ENCODE measurements at places on chromosomes 3 and 15.

DNA sequence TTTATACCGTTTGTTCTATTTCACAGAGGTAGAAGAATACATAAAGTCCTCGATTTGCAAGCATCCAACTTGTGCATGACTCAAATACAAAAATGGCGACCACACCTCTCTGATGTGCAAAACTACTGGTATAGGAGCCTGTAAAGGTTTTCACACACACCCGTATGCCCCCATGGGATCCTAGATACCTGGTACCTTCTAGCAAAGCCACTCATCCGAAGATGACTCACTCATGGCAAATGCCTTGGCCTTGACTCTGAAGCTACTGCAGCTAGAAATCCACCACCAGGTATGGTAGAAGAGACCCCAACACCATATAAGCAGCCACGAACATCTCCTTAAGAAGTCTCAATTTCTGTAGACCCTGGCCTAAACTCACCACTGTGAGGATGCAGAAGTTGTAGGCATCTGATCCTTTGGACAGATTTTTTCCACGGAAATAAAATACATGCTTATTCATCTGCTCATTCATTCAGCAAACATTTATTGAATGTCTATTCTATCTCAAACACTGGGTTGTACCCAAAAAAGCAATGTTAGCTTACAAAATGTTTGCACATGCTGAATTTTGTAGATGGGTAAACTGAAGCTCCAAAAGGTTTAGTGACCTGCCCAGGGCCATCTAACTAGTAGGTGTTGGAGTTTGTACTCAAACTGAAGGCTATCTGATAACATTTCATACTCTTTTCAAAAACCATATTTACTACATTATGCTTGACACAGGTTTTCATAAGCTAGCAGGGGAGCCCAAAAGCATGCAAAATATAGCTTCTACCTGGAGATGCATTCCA is 158.8 kb downstream of the RORA start:
- no peak for DNase-seq

DNA sequence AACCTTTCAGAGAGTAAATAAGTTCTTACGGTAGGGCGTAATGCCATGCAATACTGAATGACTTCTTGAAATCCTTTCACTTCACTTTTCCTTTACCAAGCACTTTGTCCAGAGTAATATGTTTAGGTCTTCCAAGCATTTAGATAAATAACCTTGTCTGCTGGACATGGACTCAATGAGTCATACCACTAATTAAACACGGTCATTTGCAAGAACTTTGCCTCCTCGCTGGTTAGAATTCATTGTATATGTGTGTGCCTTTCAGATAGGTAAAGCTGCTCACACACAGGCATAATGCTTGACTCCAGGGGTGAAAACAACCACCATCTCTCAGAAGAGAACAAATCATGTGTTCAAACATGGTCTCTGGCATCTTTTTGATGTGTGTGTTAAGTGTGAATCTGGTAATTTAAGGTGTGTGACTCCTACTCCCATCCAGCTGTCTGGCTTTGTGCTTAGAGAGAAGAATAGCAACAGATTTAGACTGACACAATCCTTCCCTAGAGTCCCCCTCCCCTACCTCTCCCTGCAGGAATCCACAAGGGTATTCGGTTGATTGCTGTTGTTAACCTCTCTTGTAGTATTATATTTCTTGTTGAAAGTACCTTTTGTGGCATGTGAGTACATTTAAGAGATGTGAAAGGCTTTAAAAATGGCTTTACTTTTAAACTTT is 419.0 kb downstream of the CNTN4 start:
- no peak for DNase-seq

GRCh38 chr3:15367059-15367458 is 34.7 kb upstream of the SH3BP5 start:
- DNase-seq: no peak

GRCh38 chr3:119301662-119302061 is 7.5 kb downstream of the ARHGAP31 start:
- no peak for DNase-seq

DNA sequence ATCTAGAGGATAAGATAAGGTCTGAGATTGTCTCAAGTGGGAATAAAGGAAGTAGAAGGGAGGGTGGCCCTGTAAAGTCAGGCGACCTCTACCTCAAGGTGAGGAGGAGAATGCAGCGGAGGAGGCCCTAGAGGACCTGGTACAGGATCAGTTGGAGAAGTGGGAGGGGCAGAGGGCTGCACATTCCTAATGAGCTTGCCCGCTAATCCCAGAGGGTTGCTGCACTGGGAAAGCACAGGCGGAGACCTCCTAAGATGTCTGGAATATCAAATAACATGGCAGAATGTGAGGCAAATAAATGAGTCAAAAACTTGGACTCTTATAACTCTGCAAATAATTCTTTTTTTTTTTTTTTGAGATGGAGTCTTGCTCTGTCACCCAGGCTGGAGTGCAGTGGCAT is 30.2 kb upstream of the VPS8 start:
- no peak for DNase-seq

- DNase-seq: no peak
Observed at GRCh38 chr3:171745577-171746319, 64.5 kb downstream of the PLD1 start.

DNA sequence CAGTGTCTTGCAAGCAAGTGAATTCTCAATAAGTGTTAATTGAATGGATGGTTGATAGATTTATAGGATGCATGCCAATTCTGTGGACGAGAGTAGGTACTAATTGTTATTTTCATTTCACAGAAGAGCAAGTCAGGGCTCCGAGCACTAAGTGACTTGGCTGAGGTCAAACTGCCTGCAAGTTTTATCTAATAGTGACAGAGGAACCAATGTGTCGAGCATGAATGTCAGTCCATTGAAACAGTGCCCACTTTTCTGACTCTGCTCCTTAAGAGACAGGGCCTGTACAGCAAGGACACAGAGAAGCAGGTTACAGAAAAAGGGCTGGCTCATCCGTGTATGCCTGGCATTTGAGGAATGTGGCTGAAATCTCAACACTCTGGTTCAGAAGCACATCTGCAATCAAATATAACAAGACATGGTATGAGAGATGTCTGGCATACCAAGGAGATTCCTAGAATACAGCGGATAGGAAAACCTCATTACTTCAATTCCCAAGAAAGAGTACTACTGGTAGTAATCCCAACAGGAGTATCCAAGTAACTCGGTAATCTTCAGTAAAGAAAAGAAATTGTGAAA is 6.0 kb upstream of the B3GNT5 start:
- no peak for DNase-seq

GRCh38 chr15:47301481-47301880 is 415.8 kb upstream of the SEMA6D start:
- no peak for DNase-seq

- DNase-seq: no peak
Observed at GRCh38 chr15:88890495-88890894, 4.8 kb downstream of the HAPLN3 start.

GRCh38 chr15:82020625-82021394 is 25.0 kb downstream of the MEX3B start:
- no peak for DNase-seq

DNA sequence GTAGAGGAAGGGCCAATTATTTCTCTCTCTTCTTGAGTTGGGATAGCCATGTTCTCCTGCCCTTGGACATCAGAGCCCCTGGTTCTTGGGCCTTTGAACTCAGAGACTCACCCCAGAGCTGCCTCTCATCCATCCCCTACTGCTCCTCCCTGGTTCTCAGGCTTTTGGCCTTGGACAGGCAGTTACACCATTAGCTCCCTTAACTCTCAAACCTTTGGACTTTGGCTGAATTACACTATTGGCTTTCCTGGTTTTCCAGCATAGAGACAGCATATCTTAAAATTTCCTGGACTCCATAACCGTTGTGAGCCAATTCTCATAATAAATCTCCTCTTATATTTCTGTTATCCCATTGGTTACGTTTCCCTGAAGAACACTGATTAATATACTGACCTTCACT is 63.7 kb upstream of the CHL1 start:
- no peak for DNase-seq

DNA sequence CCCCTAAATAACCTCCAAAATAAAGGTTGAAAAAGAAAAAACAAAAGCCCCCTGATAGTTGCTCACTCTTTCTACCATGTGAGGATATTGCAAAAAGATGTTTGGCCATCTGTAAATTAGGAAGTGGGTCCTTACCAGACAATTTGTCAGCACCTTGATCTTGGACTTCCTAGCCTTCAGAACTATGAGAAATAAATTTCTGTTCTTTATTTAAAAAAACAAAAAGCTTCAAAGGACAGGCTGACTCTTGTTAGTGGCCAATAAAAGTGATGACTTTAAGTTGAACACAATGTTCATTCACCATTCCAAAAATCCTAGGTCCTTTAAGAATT is 103.5 kb downstream of the CBLB start:
- DNase-seq: no peak

GRCh38 chr3:167854846-167855245 is 119.3 kb downstream of the SERPINI1 start:
- no peak for DNase-seq

GRCh38 chr3:111415018-111415417 is 127.0 kb upstream of the CD96 start:
- DNase-seq: no peak
